ENCODE measurements at places on chromosomes 7 and 10.
A peak's percentile ranks its signal among the peaks of the same experiment; 100 is the strongest.

DNA sequence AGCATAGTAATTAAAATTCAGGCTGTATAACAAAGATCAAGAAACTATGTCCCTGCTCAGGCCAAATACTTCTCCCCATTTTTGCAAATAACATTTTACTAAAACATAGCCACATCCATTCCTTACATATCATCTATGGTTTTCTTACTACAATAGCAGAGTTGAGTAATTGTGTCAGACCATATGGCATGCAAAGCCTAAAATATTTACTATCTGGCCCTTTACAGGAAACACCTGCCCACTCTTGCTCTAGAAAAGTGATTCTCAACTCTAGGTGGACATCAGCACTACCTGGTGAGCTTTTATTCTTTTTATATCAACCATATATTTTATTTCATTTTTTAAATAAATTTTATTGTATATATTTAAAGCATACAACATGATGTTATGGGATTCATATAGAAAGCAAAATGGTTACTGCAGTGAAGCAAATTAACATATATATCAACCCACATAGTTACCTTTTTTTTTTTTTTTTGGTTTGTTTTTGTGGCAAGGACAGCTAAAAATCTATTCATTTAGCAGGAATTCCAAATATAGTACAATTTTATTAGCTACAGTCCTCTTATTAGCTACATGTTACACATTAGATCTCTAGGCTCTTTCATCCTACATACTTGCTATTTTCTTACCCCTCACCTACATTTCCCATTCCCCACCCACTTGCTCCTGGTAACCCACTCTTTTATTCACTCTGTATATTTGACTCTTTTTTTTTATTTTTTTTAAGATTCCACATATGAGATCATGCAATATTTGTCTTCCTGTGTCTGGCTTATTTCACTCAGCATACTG lies 19.6 kb downstream of the ABI1 start:
- no peak for DNase-seq

- no peak for DNase-seq
Observed at GRCh38 chr10:101797403-101798059, 14.3 kb upstream of the NPM3 start.

- DNase-seq: peak; percentile 6
Observed at GRCh38 chr10:85946713-85947326, 419.8 kb downstream of the GRID1 start.

GRCh38 chr7:8078418-8078817 lies 109.8 kb downstream of the GLCCI1 start:
- no peak for DNase-seq

GRCh38 chr10:86648704-86649427 lies 5.5 kb upstream of the OPN4 start:
- no peak for DNase-seq

DNA sequence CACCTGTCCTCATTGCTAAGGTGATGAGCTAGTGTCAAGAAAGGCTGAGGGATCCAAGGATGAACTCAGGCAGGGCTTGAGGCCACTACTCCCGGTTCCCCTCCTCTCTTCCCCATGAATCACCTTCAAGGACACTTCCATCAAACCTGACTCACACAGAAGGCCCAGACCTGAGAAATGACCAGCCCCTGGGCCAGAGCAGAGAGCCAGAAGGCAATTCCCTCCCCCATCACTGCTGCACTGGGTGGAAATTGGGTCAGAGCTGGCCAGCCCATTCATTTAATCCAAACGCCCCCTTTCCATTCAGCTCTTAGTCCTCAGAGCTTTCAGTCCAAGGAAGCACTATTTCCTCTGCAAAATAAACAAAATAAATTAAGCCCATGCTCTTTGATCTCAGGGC lies 182.0 kb downstream of the KCNMA1 start:
- DNase-seq: no peak

- no peak for DNase-seq
Observed at GRCh38 chr10:49408519-49409306, 12.8 kb upstream of the DRGX start.

- DNase-seq: no peak
Observed at GRCh38 chr10:103620352-103620740, 126.8 kb downstream of the NEURL1 start.

- DNase-seq: no peak
Observed at GRCh38 chr7:105580022-105580740, 1.1 kb downstream of the EFCAB10 start.

- no peak for DNase-seq
Observed at GRCh38 chr7:16841681-16842080, 36.9 kb upstream of the AGR2 start.

GRCh38 chr7:91408388-91409154 lies 144.3 kb downstream of the FZD1 start:
- no peak for DNase-seq

DNA sequence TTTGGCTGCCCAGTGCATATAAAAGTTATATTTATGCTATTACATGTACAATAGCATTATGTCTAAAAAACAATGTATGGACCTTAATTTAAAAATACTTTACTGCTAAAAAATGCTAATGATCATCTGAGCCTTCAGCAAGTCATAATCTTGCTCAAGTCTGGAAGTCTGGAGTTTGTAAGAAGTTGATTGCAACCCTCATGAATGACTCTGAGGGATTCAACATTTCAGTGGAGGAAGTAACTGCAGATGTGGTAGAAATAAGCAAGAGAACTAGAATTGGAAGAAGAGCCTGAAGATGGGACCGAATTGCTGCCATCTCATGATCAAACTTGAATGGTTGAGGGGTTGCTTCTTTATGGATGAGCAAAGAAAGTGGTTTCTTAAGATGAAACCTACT lies 13.0 kb upstream of the ADAMTS14 start:
- no peak for DNase-seq

DNA sequence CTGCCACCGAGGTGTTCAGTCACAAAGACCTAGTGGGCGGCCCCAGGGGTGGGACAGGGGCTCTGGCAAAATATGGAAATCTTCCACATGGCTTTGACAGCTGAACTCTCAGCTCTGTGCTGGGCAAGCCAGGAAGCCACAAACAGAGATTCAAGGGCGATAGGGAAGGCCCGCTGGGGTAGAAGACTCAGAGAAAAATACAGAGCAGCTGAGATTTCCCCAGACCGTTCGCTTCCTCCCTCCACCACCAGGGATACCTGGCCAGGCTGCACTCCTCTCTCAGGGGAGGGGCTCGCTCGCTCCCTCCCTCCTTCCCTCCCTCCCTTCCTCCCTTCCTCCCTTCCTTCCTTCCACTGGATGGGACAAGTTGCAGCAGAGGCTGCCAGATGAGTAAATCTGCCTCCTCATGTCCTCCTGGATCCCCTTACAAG lies 260.5 kb downstream of the PRPF18 start:
- DNase-seq: no peak

GRCh38 chr10:104683567-104683966 lies 42.5 kb downstream of the SORCS3 start:
- DNase-seq: no peak

GRCh38 chr7:71239586-71240268 lies 107.8 kb downstream of the GALNT17 start:
- no peak for DNase-seq

GRCh38 chr10:12252882-12253546 lies 57.0 kb downstream of the CDC123 start:
- DNase-seq: peak; percentile 25

DNA sequence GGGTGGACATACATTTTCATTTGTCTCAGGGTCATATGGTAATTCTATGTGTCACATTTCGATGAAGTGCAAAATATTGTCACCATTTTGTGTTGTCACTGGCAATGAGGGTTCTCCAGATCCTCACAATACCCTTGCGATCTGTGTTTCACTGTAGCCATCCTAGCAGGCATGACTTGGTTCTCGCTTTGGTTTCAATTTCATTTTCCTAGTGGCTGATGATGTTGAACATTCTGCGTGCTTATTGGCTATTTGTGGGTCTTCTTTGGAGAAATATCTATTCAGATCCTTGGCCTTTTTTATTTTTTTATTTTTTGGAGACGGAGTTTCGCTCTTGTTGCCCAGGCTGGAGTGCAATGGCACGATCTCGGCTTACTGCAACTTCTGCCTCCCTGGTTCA lies 24.8 kb upstream of the MNX1 start:
- no peak for DNase-seq

- no peak for DNase-seq
Observed at GRCh38 chr10:30853066-30853465, 178.6 kb downstream of the ZNF438 start.

- no peak for DNase-seq
Observed at GRCh38 chr7:136348142-136348541, 371.0 kb upstream of the MTPN start.

DNA sequence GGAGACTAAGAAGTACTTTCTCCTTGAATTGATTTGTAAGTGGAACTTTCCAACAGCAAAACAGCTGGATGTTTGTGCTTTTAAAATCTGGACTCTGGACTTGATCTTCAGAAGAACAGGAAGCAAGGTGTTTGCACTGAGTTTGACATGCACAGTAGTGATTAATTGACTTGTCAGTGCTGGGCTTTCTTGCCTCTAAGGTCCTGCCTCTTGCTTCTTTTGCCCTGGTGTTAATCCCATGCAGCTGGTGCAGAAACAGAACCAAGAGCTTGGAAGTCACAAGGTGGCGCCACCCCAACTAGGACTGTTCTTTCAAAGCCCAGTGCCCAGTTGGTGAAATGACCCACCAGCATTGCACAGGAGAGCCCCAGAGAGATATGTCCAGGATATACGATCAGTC lies 66.8 kb upstream of the SEPHS1 start:
- DNase-seq: no peak

DNA sequence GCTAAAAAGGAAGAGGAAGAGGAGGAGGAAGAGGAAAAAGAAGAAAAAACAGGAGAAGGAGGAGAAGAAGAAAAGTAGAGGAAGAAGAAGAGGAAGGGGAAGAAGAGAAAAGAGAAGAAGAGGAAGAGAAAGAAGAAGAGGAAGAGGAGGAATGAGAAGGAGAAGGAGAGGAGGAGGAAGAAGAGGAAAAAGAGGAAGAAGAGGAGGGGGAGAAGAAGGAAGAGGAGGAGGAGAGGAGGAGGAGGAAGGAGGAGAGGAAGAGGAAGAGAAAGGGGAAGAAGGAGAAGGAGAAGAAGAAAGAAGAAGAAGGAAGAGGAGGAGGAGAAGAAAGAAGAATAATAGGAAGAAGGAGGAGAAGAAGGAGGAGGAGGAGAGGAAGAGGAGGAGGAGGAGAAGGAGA lies 96.4 kb upstream of the GNA12 start:
- no peak for DNase-seq

All from activated CD4-positive, alpha-beta T cell treated with anti-CD3 and anti-CD28 coated beads, Interleukin-2, amount 50 U/mL, for 16 hours (primary cell).